ENCODE measurements at places on chromosomes 6 and 20.

GRCh38 chr20:59749301-59749700, 145.0 kb downstream of the PHACTR3 start:
- no peak for DNase-seq

DNA sequence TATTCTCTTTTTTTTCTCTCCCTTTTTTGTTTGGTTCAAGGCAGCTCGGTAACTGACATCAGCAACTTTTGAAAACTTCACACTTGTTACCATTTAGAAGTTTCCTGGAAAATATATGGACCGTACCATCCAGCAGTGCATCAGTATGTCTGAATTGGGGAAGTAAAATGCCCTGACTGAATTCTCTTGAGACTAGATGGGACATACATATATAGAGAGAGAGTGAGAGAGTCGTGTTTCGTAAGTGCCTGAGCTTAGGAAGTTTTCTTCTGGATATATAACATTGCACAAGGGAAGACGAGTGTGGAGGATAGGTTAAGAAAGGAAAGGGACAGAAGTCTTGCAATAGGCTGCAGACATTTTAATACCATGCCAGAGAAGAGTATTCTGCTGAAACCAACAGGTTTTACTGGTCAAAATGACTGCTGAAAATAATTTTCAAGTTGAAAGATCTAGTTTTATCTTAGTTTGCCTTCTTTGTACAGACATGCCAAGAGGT, 10.6 kb downstream of the HEY2 start:
- no peak for DNase-seq

- peak; percentile 85 for DNase-seq
Measured at GRCh38 chr20:37384683-37385174, 38.8 kb downstream of the SRC start.

GRCh38 chr6:134123666-134124208, 71.3 kb upstream of the SLC2A12 start:
- no peak for DNase-seq

DNA sequence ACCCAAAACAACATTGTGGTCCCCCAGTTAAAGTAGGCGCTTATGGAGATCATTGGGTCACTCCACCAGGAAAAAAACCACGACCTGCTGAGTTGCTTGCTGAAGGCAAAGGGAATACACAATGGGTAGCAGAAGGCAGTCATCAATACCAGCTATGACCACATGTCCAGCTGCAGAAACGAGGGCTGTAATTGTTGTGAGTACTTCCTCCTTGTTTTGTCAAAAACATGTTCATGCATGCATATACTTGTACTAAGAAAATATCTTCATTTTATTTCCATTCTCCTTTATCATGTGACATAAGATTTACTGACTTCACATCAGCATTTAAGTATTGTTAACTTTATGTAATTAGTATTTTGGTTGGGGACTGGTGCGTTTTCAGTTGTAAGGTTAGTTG, 16.9 kb downstream of the SERINC1 start:
- no peak for DNase-seq

- DNase-seq: no peak
Measured at GRCh38 chr6:129314575-129314974, 395.4 kb downstream of the ARHGAP18 start.

DNA sequence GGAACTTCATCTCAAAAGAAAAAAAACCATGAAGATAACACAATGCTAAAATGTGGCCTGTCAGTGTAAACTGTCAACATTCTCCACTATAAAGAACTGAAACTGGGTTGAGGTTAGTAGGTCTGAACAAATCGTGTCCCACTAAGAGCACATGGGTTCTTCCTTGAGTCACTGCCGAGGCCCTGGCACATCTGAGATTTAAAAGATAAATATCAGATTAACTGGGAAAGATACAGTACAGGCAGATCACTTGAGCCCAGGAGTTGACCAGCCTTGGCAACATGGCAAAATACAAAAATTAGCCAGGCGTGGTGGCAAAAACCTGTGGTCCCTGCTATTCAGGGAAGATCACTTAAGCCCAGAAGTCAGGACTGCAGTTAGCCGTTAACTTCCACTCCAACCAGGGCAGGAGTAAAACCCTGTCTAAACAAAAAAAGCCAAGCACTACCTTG, 5.6 kb downstream of the EEF1A1 start:
- DNase-seq: peak; percentile 19

DNA sequence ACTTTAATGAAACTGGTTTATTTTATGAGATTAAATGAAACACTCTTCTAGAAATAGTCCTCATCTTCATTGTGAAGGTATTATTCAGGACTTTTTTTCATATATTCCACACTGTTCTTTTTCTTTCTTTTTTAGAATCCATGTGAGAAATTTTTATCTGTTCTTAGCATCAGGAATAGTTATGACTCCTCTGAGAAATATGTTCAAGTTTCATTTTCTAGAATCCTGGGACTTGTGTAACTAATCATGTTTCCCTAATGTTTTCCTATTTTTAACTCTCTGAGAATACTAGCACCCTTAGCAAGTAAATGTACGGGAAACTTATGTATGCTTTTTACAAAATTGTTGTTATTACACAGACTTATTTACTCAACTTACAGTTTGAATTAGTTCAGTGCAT, 407.8 kb downstream of the CBLN4 start:
- no peak for DNase-seq

DNA sequence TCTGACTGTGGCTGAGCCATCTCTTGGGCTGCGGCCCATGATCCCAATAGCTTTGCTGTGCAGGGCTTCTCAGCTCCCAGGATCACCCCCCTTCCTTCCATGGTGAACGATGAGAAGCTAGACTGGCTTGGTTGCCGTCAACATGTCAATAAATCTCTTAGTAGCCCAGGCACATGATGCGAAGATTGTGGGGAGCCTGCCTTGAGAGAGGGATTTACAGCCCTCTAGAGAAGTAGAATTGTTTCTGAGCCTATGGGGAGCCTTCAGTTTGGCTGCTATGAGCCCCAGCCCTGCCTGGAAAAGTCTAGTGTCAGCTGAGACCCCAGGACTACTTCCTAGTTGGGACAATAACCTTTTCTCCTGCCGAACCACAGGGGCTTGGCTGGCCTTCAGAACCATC, 3.3 kb upstream of the PIGT start:
- DNase-seq: no peak

GRCh38 chr6:149332602-149333265, 15.2 kb downstream of the TAB2 start:
- DNase-seq: no peak

GRCh38 chr6:18343741-18344140, 43.4 kb upstream of the RNF144B start:
- DNase-seq: peak; percentile 44
